Kidney (tissue), 22 donors: ENCODE measurements at places on chromosomes 1 and 21. TPM values are rescaled to one million over a fixed set of nuclear protein-coding genes. Genes with fewer than 3 reads are reported as not detected.

- no peaks in the 10 kb centered on the region for H3K4me1 ChIP-seq
- H3K27ac ChIP-seq: no peak overlapping the region
- DNase-seq: peak; percentile 16
These were observed 15.8 kb downstream of the PROK1 start for GRCh38 chr1:110466646-110467280.

- peak; percentile 65 for DNase-seq
- H3K4me3 ChIP-seq: no peak overlapping the region
- H3K27ac ChIP-seq: no peak overlapping the region
- H3K36me3 ChIP-seq: no peaks in the 10 kb centered on the region
- H3K4me1 ChIP-seq: peaks cover 17% of the 10 kb centered on the region
- no peaks in the 10 kb centered on the region for H3K27me3 ChIP-seq
These were observed 5.3 kb upstream of the PFKL start for GRCh38 chr21:44294391-44295162.

DNA sequence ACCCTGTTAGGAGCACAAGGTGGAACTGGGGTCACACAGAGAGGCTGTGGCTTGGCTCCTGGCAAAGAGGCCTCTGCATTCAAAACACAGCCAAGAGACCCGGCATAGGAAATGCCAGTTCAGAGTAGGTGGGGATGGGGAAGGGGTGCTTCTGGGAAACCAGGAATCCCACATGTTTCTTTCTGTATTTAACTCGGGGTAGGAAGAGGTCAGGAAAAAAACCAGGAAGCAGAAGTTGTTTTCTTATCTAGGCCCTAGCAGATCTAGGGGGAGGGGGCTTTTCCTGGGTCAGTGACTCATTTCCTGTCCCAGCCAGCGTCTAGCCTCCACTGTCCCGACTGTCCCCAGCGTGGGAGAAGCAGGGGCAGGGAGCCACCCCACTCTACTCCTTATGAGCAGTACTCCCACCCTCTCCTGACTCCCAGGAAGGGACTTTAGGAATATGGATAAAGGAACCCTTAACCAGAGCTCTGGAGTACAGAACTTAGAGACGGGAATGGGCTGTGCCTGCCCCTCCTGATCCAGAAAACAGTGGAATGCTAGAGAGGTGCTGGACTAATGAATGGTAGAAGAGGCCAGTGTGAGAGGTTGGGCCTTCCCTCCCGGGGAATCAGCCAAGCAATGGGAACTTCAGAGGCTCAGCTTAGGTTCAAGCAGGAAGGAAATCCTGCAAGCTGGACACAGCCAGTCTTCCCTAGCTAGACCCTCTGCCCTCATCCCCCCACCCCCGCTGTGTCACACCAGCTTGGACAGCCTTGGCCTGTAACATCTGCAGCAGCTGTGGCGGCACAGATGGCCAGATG is 5.7 kb downstream of the FHL3 start:
- H3K4me3 ChIP-seq: no peak overlapping the region
- H3K36me3 ChIP-seq: no peaks in the 10 kb centered on the region
- DNase-seq: peak; percentile 76
- peak overlapping the region; percentile 82 for H3K27ac ChIP-seq
- no peaks in the 10 kb centered on the region for H3K27me3 ChIP-seq
- H3K4me1 ChIP-seq: peaks cover 3% of the 10 kb centered on the region

DNA sequence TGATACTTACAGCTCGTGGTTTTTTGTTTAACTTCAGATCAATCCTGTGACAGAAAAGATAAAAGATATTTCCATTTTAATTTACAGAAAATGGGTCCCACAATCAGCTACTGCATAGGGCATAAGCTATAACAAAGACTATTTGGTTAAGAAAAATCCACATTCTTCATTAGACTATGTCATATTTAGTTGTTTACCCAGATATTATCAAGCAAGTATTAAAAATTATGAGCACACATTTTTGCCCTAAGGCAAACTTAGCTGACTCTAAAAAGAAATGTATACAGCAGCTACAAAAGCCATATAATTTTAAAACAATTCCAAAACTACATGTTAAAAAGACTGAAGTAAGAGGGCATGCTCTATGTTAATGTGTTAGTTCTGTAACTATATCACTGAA is 18.7 kb downstream of the MEAF6 start:
- no peaks in the 10 kb centered on the region for H3K4me1 ChIP-seq
- H3K36me3 ChIP-seq: peaks cover 12% of the 10 kb centered on the region
- no peaks in the 10 kb centered on the region for H3K27me3 ChIP-seq
- no peak overlapping the region for H3K27ac ChIP-seq

Gene ISG15
- polyA plus RNA-seq: 65.9 TPM

Gene LCE1B
- polyA plus RNA-seq: not detected
